Ascending aorta (tissue), 2 donors: ENCODE measurements at places on chromosomes 5 and 9. TPM values are rescaled to one million over a fixed set of nuclear protein-coding genes. Genes with fewer than 3 reads are reported as not detected.

Gene GHR
- 6.4 TPM for total RNA-seq

Gene IRX1
- total RNA-seq = 10.3 TPM

Gene CCDC180
- total RNA-seq = 4.8 TPM

Gene DRD1
- 0.11 TPM for total RNA-seq

Gene ZDHHC11
- total RNA-seq = not detected

Gene KCNN2
- 10.0 TPM for total RNA-seq

Gene PCDHGC3
- 51.4 TPM for total RNA-seq

Gene GPR151
- not detected for total RNA-seq

DNA sequence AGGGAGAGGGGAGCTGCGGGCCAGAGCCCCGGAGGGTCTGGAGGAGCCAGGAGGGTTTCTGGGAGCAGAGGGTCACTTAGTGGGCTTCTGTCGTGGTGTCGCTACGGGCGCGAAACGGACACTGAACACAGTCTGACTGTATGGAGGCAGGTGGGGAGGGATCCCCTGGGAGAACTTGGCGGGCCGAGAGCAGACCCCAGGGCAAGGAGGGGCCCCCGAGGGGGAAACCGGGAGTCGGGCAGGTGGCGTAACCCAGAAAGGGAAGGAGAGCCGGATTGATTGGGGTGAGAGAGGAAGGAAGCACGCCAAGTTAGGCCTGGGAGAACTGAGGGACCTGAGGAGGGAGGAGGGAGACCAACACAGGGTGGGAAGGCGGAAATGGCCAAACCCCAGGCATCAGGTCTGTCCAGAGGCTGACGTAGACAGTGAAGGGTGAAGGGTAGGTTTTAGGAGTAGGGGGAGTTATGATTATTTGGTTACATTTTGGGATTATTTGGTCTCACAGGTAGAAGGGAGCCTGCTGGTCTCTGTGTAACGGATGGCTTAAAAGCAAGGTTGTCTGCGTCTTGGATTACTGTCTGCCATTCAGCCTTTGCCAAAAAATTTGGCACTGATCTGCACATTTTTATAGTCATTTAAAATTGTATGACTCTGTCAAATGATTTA is 3.3 kb upstream of the MSMP start:
- H3K27me3 ChIP-seq = no peaks in the 10 kb centered on the region
- peak overlapping the region; percentile 63 for H3K4me3 ChIP-seq
- DNase-seq = no peak
- peak overlapping the region; percentile 98 for H3K27ac ChIP-seq
- H3K4me1 ChIP-seq = peaks cover 5% of the 10 kb centered on the region

GRCh38 chr9:98687911-98688310 is 20.8 kb downstream of the GABBR2 start:
- no peak for DNase-seq
- no peaks in the 10 kb centered on the region for H3K36me3 ChIP-seq
- no peaks in the 10 kb centered on the region for H3K27me3 ChIP-seq
- no peaks in the 10 kb centered on the region for H3K4me1 ChIP-seq
- no peak overlapping the region for H3K27ac ChIP-seq
- H3K4me3 ChIP-seq = no peak overlapping the region

GRCh38 chr9:136944212-136944518 is 373 bp downstream of the FBXW5 start:
- peaks cover 17% of the 10 kb centered on the region for H3K4me1 ChIP-seq
- peak overlapping the region; percentile 88 for H3K4me3 ChIP-seq
- no peak for DNase-seq
- H3K36me3 ChIP-seq = peaks cover 39% of the 10 kb centered on the region

- peak overlapping the region; percentile 88 for H3K4me3 ChIP-seq
- no peaks in the 10 kb centered on the region for H3K27me3 ChIP-seq
- peaks cover 23% of the 10 kb centered on the region for H3K4me1 ChIP-seq
- H3K36me3 ChIP-seq = no peaks in the 10 kb centered on the region
These were observed 1.1 kb downstream of the SLIT3 start for GRCh38 chr5:169299663-169300467.

GRCh38 chr5:40842351-40842750 is 1.2 kb downstream of the CARD6 start:
- H3K4me3 ChIP-seq = peak overlapping the region; percentile 46
- no peak overlapping the region for H3K27ac ChIP-seq
- no peak for DNase-seq
- no peaks in the 10 kb centered on the region for H3K36me3 ChIP-seq
- H3K4me1 ChIP-seq = no peaks in the 10 kb centered on the region

DNA sequence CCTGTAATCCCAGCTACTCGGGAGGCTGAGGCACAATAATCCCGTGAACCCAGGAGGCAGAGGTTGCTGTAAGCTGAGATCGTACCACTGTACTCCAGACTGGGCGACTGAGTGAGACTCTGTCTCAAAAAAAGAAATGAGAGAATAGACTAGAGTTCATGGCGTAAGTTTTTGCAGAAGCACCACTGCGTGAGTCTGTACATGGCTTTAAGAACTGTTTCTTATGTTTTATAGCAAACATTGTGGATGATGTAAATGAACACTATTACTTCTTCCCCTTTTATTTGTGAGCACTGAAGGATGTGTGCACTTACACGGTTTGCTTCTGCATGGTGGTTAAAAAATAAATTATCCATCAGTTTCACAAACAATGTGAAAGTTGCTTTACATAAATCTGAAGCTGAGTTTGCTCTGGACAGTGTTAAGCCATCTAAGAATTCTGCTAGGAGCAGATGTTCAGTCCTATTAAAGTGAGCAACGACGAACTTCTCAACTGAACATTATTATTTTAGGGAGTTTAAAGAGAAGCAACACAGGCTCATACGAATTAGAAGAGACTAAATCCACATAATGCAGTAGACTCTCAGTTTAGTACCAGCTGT is 52.5 kb downstream of the ZFAND5 start:
- DNase-seq = no peak
- H3K27me3 ChIP-seq = no peaks in the 10 kb centered on the region
- no peak overlapping the region for H3K4me3 ChIP-seq
- no peaks in the 10 kb centered on the region for H3K36me3 ChIP-seq
- no peak overlapping the region for H3K27ac ChIP-seq

DNA sequence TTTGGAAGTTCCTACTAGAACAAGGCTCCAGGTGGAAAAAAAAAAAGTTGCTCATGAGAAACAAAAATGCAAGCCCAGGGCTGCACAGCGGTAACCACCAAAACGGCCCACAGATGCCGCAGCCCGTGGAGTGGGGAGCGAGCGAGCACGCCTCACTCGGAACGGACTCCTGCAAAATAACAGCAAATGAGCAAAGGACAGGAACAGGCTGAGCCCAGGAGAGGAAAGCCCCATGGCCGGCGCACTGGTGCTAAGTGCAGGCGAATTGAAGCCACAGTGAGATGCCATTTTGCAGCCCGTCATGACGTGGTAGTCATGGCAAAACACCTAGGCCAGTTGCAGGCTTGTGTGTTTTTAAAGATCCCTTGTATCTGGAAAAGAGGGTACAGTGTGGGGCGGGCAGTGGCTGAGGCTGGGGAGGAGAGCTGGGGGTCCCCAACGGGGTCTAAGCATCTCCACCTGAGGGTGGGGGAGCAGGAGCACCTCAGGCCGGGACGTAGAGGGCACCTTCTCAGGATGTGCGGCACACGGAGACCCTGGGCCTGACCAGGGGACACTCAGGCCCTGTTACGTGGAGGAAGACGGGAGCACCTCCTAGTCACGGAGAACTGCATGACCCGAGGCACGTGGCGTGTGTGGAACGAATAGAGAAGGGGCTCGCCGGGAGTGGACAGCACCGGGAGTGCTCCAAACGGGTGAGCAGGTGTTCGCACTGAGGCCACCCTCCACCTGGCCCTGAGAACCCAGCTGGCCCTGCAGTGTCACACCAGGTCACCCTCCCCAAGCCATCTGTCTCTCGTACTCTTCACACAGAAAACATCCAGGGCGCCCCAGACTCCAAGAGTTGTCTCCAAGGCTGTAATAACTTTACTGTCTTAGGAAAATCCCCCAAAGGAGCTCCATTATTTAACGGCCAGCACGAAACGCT is 10.7 kb downstream of the GRM6 start:
- no peak overlapping the region for H3K27ac ChIP-seq
- H3K4me1 ChIP-seq = no peaks in the 10 kb centered on the region
- H3K4me3 ChIP-seq = no peak overlapping the region
- no peaks in the 10 kb centered on the region for H3K27me3 ChIP-seq
- no peaks in the 10 kb centered on the region for H3K36me3 ChIP-seq

DNA sequence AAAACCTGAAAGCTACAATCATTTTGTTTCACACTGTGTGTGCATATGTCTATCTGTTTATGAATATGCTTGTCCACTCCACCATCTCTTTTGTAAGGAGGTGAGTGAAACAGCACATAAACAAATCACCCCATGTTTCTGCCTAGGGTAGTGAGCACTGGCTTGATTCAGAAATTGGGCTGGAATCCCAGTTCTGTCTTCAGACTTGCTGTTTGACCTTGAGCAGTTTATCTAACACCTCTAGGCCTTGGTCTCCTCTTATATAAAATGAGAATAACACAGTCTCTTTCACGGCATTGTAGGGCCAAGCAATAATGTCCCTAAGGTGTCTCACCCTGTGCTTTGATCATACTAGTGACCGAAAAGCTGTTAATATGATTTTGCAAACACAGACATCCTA is 61.2 kb downstream of the ZNF366 start:
- no peak overlapping the region for H3K27ac ChIP-seq
- peaks cover 4% of the 10 kb centered on the region for H3K4me1 ChIP-seq
- H3K27me3 ChIP-seq = no peaks in the 10 kb centered on the region
- no peaks in the 10 kb centered on the region for H3K36me3 ChIP-seq
- no peak for DNase-seq
- H3K4me3 ChIP-seq = no peak overlapping the region

- H3K4me3 ChIP-seq = no peak overlapping the region
- no peaks in the 10 kb centered on the region for H3K36me3 ChIP-seq
- H3K4me1 ChIP-seq = no peaks in the 10 kb centered on the region
- H3K27ac ChIP-seq = no peak overlapping the region
- no peak for DNase-seq
These were observed 153.8 kb downstream of the DROSHA start for GRCh38 chr5:31378136-31378535.

DNA sequence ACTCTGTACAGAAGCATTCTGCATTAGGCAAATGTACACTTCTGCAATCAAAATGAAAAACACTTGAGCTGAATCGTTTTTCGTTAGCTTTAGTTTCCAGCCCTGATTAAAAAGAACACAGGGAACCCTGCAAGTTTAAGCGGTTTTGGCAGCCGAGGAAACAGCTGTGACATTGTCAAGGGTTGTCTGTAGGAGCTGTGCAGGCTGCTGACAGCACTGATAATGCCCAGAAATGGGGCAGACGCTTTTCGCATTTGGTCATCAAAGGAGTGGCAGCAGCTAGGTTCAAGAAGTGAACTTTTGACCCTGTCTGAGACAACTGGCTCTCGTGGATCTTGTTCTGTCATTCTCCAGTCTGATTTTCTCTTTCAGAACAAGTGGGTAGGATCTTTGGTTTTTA is 165.6 kb upstream of the CCDC152 start:
- H3K27me3 ChIP-seq = no peaks in the 10 kb centered on the region
- no peaks in the 10 kb centered on the region for H3K36me3 ChIP-seq
- H3K4me1 ChIP-seq = peaks cover 21% of the 10 kb centered on the region
- peak overlapping the region; percentile 1 for H3K27ac ChIP-seq
- no peak overlapping the region for H3K4me3 ChIP-seq

DNA sequence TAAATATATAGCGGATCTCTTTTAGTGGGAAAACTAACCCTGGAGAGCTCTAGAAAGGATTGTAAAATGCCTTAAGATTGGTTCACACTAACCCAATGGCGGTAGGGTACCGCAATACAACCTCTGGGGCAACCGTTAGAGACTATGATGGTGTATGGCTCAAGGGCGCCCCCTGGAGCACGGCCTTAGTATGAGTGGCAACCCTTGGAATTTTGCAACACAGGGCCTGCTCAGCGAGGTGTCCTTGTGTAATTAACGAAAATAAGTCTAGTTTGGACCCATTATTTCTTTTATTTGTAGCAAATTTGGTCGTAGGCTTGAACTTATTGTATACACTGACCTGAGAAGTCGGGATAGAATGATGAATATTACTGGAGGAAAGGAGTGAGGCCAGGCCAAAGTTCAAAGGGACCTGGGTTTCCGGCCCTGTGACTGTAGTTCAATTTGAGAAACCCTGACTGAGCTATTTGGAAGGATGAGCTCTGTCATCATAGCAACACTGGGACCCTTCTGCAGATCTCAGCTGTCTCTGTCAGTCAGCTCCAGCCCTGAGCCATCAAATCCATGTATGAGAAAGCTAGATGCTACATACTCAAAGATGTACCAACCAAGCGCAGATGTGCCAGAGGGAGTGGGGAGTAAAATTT is 54.8 kb downstream of the CAMK4 start:
- H3K4me1 ChIP-seq = no peaks in the 10 kb centered on the region
- H3K27me3 ChIP-seq = no peaks in the 10 kb centered on the region
- H3K4me3 ChIP-seq = no peak overlapping the region
- no peaks in the 10 kb centered on the region for H3K36me3 ChIP-seq
- no peak overlapping the region for H3K27ac ChIP-seq

DNA sequence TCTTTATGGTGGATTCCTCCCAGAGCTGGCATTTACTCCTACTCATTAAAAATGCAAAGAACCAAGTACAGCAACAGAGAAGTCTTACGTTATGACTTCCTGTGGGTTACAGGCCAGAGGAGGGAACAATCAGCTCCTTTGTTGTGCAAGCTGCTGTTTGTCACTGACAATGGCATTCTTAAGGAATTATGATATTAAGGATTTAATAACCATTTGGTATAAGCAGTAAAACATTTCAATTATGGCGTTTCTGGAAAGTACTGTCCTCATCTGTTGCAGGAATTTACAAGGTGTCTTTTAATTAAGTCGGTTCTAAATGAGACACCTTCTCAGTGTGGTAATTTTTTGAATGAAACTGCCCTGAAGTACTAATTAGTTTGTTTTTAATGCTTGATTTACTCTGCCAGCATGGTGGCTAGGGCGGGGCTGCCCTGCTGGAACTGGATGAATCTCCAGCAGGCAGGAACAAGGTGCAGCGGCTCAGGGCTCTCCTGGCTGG is 49.1 kb upstream of the VDAC1 start:
- H3K27me3 ChIP-seq = no peaks in the 10 kb centered on the region
- H3K4me3 ChIP-seq = no peak overlapping the region
- no peaks in the 10 kb centered on the region for H3K4me1 ChIP-seq
- no peaks in the 10 kb centered on the region for H3K36me3 ChIP-seq
- no peak for DNase-seq

- no peaks in the 10 kb centered on the region for H3K27me3 ChIP-seq
- H3K4me1 ChIP-seq = peaks cover 14% of the 10 kb centered on the region
- no peak for DNase-seq
- no peak overlapping the region for H3K4me3 ChIP-seq
- peaks cover 25% of the 10 kb centered on the region for H3K36me3 ChIP-seq
These were observed 57.1 kb downstream of the IPPK start for GRCh38 chr9:92612816-92613215.

DNA sequence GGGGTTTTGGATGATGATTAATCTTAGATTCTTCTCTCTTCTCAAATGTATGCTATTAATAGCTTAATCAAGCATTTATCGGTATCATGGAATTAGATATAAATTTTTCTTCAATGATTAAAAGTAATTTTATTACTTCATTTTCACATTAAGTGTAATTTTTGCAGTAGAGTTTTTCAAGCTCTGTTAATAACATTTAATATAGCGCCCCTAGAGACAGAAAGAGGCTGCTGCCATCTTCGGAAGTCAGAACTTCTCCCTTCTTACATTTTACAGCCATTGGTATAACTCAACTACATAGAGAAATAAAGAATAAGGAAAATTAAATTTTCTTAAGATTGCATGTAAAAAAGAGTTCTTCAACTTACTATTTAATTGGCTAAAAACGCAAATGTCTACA is 540.3 kb downstream of the GABRG2 start:
- H3K36me3 ChIP-seq = no peaks in the 10 kb centered on the region
- no peaks in the 10 kb centered on the region for H3K4me1 ChIP-seq
- no peaks in the 10 kb centered on the region for H3K27me3 ChIP-seq
- DNase-seq = no peak

- peak overlapping the region; percentile 7 for H3K27ac ChIP-seq
- H3K27me3 ChIP-seq = no peaks in the 10 kb centered on the region
- peak; percentile 28 for DNase-seq
- no peaks in the 10 kb centered on the region for H3K36me3 ChIP-seq
These were observed 56.9 kb downstream of the NPR3 start for GRCh38 chr5:32767948-32768467.
